ENCODE measurements at places on chromosomes 7 and 10. TPM values are rescaled to one million over a fixed set of nuclear protein-coding genes. Genes with fewer than 3 reads are reported as not detected.

ESYT2 gene
- 55.5 TPM for total RNA-seq

HKDC1 gene
- total RNA-seq = 5.9 TPM

SLC16A9 gene
- total RNA-seq = 0.83 TPM

AQP1 gene
- total RNA-seq = 826 TPM

SEM1 gene
- total RNA-seq = 31.0 TPM

SEPHS1 gene
- 35.9 TPM for total RNA-seq

LIPM gene
- total RNA-seq = not detected

NME8 gene
- not detected for total RNA-seq

CC2D2B gene
- total RNA-seq = 1.6 TPM

GRID1 gene
- total RNA-seq = 2.5 TPM

ELAPOR2 gene
- total RNA-seq = 90.8 TPM

PRPS1L1 gene
- not detected for total RNA-seq

SLC29A3 gene
- 13.2 TPM for total RNA-seq

DNAJB9 gene
- total RNA-seq = 23.6 TPM

RSPH10B2 gene
- 4.8 TPM for total RNA-seq

ODAD2 gene
- 4.5 TPM for total RNA-seq

COL28A1 gene
- 2.0 TPM for total RNA-seq

PLPP4 gene
- total RNA-seq = not detected

MCM10 gene
- total RNA-seq = 0.38 TPM

ALOX5 gene
- 222 TPM for total RNA-seq

FAM25G gene
- total RNA-seq = not detected

LEP gene
- total RNA-seq = not detected

NPSR1 gene
- not detected for total RNA-seq

VWC2 gene
- 0.18 TPM for total RNA-seq

NRAP gene
- total RNA-seq = not detected

CPA4 gene
- total RNA-seq = not detected

RGS10 gene
- 47.3 TPM for total RNA-seq

PTPN20 gene
- 4.0 TPM for total RNA-seq

FLNC gene
- total RNA-seq = 11.7 TPM

C10orf62 gene
- total RNA-seq = not detected

CCDC146 gene
- total RNA-seq = 17.3 TPM

GALNT11 gene
- 39.6 TPM for total RNA-seq

GDF2 gene
- total RNA-seq = not detected

CYP3A4 gene
- not detected for total RNA-seq

PBLD gene
- total RNA-seq = 2.6 TPM

FOXP2 gene
- 10.1 TPM for total RNA-seq

COBL gene
- total RNA-seq = 27.9 TPM

ZNF239 gene
- 2.1 TPM for total RNA-seq

TEX47 gene
- not detected for total RNA-seq

CADPS2 gene
- total RNA-seq = 41.1 TPM

MAGI2 gene
- 15.3 TPM for total RNA-seq

FEZF1 gene
- total RNA-seq = not detected

AZGP1 gene
- 31.8 TPM for total RNA-seq

BHLHA15 gene
- 1.2 TPM for total RNA-seq

SPDYE1 gene
- total RNA-seq = not detected

TRIM73 gene
- 5.6 TPM for total RNA-seq

UTF1 gene
- not detected for total RNA-seq

Measured in lower lobe of right lung (tissue), 2 donors.